NCI-H524 (cell line): ENCODE measurements at places on chromosomes 5 and 9.

DNA sequence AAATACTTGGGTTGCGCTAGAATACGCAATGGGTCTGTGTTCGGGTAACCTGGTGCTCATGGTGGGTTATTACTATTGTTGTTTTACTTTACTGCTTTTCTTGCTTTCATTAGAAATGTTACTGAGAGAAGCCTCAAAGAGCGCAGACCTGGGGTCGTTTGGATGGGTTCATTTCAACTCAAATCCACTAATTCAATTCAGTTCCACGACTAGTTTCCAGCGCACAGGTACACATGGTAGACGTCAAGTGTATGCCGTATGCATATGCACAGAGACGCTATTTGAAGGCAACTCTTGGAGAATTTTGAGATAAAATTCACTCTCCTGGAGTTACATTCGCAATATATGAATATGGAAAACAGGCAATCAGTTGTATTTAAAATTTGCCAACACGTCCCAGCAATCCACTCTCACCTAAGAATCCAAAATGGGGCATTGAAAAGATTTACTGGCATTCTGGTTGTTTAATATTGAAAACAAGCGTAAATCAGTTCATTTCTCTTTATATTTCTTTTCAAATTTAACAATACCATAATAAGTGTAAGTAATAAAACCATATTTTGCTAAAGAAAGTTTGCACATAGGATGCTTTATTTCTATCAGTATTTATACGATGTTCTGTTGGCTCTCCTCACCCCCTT lies 4.4 kb upstream of the PAX5 start:
- DNase-seq = no peak

DNA sequence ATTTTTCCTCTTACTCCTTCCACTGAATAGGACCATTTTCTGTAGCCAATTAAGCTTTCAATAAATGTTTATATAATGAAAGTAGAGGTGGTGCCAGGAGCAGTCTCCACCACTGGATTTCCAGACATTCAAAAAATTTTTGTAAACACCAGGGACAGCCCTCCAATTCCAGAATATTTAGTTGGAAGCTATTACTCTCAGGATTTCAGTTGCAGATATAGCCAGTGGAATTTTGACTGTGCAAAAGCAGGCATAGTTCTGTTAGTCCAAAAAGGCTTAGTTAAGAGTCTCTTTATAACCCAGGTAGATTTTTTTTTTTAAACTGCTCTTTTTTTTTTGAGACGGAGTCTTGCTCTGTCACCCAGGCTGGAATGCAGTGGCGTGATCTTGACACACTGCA lies 138.1 kb upstream of the DMRT1 start:
- no peak for DNase-seq

- DNase-seq = peak; percentile 22
Measured at GRCh38 chr5:62306896-62307689, 1.1 kb downstream of the KIF2A start.

DNA sequence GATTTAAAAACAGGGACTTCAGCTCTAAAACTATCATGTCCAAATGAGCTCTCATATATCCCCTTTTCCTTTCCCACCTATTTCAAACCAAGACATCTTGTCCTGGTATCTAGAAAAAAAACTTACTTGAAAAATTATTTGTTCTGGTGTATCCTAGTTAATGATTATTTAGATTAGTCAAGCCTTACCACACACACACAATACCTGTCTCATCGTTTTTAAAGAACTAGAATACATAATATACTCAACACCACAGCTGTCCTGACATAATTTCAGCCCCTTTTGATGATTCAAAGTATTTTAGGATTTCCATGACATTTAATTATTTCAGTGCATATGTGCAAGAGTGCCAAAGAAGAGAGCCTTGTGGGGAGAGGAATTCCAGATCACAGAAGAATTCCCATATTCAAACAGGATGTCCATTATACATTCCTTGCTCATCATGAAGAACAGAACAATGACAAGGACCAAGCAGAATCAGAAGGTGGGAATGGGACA lies 233.7 kb downstream of the SMARCA2 start:
- no peak for DNase-seq

DNA sequence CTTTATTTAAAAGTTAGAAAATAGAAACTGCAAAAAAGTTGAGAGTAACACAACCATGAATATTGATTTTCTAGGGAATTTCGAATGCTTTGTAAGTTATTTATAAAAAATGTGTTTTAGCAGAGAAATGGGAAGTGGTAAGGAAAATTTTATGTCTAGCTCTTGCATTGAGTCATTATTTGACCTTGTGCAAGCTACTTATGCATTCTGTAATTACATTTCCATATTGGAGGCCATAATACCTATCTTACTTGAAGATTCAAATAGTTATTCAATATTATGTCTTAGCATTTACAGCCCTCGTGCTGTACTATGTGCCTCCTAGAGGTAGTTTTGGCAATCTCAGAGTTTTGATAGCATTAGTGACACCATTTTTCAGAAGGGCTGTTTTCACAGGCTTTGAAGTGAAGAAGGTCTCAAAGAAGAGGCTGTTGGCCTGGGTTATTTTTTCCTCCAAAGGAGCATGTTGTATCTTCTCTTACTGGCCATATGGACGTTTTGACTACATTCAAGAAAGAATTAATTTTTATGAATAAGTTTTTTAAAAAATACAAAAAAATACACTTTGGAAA lies 7.4 kb upstream of the DAP start:
- no peak for DNase-seq

DNA sequence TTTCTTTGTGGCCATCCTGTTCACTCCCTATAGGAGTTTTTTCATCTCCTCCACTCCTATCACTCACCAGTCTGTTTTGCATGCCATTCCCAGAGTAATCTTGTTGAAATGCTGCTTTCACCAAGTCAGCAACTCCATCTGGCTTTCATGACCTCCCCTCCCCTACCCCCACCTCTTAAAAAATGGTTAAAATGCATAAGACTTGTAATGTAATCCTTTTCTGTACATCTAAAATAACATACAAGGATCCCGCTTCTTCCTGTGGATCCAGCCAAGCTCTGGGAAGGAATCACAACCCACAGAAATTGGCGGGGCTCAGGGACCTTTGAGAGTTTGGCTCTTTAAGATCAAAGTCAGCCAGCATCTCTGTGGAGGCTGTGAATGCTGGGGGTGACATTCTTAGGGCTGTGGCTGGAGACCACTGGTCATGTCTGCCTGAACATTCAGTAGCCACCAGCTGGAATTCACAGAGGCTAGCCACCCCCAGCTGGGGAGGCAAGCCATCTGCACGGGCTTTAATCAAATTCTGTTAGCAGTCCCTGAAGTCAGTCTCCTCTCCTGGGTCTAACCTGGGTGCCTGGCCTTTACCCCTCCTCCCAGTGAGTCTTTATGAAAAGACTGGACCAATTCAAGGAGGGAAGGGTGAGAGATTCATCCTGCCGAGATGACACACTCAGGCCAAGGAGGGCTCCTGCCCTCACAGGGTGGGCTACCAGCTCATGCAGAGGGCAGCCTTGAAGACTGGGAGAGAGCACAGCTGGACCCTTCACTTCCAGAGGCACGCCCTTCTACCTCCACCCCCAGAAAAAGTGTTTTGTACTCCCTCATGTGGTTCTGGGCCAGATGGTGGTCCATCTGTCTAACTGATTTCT lies 132.9 kb downstream of the LIFR start:
- peak; percentile 99 for DNase-seq

- no peak for DNase-seq
Measured at GRCh38 chr5:112668016-112668415, 69.7 kb upstream of the APC start.

GRCh38 chr9:124132671-124133147 lies 121.1 kb downstream of the LHX2 start:
- DNase-seq = no peak

DNA sequence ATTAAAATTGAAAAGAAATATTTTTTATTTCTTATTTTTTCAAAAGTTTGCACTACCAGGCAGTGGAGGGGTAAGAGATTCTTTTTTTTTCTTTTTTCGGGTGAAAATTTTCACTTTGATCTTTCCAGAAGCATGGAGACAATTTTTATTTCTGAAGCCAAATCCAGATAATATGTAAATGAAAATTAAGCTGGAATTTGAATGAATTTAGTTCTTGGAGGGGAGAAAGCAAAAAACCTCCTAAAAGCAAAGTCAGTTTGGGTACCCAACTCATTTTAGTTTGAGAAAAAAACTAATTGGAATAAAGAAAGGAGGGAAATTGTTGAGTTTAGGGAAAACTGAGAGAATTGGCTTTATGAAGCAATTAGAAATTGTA lies 872 bp downstream of the ZNF618 start:
- DNase-seq = no peak

- no peak for DNase-seq
Measured at GRCh38 chr5:10445352-10445751, 3.7 kb downstream of the ROPN1L start.

- DNase-seq = peak; percentile 80
Measured at GRCh38 chr9:1708219-1708618, 306.9 kb upstream of the SMARCA2 start.

GRCh38 chr5:111255169-111255568 lies 31.0 kb downstream of the CAMK4 start:
- no peak for DNase-seq

DNA sequence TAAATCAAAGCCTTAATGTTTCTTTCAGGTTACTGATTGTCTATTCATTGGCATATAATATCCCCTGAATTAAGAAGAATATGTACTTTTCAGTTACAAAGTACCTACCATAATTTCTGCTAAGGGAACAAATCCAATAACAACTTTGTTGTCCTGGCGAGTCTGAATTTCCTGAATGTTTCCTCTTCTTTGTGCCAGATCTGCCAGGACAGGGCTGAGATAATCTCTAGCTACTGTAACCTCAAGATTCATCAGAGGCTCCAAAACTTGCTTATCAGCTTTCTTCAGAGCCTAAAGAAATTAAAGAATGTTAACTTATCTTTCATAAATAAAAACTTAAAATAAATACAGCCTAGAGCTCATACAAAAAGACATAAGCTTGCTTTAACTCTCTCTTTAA lies 37.2 kb downstream of the HEXB start:
- DNase-seq = no peak

DNA sequence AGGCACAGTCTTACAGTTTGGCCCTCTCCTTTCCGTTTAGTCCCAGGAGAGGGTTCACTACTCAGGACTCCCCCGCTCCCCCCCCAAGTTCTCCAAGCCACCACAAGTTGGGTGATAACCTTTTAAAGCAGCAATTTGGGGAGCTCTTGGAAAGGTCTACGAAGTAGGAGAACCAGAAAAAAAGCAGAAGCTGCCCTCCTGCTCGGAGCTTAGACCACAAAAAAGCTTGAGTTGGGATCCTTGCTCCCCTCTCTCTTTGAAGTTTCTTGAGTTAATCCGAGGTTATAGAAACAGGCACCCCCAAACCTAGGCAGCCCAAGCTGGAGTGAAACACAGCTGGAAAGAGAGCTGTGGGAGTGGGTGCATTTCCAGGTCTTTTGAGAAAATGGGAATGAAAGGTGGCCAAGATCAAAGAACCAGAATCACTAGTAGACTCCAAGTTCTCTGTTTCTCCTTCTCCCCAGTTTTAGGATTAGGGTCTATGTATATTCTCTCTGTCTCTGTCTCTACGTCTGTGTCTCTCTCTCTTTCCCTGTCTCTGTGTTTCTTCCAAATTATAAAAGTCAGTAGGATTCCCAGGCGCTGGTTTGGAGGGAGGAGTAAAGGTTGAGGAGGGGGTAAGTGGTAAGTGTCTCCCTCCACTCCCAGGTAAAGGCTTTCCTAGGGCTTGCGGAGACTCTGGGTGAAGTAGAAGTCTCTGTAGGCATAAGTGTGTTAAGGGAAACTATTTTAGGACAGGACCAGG lies 2.8 kb downstream of the LHX2 start:
- no peak for DNase-seq

GRCh38 chr5:80703747-80704146 lies 49.0 kb upstream of the DHFR start:
- DNase-seq = no peak

GRCh38 chr5:141788296-141788970 lies 89.8 kb downstream of the PCDH1 start:
- no peak for DNase-seq

DNA sequence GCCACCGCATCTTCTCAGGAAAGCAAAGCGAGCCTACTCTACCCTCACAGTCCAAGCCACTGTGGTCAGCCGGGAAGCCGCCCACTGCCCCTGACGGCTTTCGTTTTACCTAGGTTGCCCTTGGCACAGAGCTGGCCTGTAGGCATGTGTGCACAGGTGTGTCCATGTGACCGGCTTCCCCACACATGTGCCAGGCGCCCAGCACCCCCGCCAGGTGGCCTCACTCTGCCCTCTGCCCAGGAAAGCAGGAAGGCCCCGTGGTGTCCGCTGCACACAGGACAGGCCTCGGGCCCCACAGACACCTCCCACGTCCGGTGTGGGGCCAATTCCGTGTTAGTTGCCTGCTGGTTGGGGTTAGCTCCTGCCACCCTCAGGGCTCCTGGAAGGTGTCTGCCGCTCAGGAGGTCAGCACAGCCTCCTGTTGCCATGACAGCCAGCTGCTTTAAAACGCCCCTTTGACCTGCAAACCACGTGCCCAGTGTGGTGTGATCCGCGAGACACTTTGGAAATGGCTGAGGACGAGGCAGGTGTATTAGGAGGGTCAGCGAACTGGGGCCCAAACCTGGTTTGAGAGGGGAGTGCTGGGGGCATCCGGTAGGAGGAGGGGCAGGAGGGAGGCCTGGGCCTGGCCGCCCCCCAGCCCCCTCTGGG lies 28.7 kb downstream of the TPPP start:
- DNase-seq = no peak

DNA sequence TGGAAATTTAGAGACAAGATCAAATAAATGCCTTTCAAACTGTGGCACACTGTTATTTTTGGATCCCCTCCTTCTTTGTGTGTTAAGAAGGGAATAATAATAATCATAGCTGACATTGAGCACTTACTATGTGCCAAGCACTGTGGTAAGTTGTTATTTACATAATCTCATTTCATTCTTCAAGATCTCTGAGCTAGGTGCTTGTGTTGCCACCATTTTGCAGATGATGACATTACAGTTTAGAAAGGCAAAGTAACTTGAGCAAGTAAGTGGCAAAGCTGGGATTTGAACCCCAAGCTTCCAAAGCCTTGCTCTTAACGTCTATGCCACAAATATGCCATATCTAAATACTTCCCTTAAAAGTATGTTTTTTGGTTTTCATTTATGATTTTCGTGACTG lies 121.8 kb upstream of the TMEM161B start:
- no peak for DNase-seq

- no peak for DNase-seq
Measured at GRCh38 chr9:123364241-123364824, 8.3 kb downstream of the CRB2 start.
